T-helper 2 cell (primary cell): ENCODE measurements at places on chromosomes 7 and 10.
A peak's percentile ranks its signal among the peaks of the same experiment; 100 is the strongest.

- no peak for DNase-seq
Observed at GRCh38 chr10:69049566-69049961, 38.3 kb upstream of the SRGN start.

GRCh38 chr7:130346177-130346905 lies 1.7 kb downstream of the CPA5 start:
- DNase-seq: no peak

DNA sequence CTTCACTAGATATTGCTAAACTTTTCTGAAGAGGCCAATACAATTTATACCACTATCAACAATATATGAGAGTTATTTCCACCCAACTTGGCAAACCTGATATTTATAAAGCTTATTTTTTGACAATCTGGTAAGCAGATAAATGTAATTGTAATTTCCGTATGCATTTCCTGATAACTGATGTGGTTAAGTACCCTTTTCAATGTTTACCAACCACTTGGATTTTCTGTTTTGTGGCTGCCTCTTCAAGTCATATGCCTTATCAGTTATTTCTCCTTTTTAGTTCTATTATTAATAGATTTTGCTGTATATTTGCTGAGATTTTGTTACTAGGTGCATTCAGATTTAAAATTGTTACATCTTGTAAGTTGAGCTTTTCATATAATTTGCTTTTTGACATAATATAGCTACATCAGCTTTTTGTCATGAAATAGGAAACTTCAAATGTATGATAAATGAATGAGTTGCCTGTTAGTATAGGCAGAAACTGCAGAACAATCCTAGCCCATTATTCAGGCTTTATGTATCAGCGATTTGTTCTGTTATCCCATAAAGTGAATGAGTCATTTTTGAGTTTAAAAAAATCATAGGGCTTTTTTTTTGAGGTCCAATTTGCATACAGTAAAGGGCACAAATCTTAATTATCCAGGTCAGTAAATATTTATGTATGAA lies 11.5 kb downstream of the SGPL1 start:
- no peak for DNase-seq

DNA sequence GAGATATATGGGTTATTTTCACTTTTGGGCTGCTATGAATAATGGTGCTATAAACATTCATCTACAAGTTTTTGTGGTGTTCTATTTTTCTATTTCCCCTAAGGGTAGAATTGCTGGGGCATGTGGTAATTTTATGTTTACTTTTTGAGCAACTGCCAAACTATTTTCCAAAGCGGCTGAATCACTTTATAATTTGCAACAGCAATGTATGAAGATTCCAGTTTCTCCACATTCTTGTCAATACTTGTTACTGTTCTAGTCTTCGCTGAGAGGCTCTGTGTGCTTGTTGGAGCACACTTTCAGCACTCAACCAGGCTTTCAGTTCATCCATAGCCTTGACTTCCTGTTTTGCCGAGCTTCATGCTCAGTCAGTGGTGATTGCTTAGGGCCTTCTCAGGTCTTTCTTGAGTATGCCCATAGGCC lies 39.0 kb downstream of the ADK start:
- no peak for DNase-seq

GRCh38 chr10:7722927-7723529 lies 19.9 kb downstream of the ITIH2 start:
- no peak for DNase-seq

GRCh38 chr10:103584216-103585010 lies 90.9 kb downstream of the NEURL1 start:
- DNase-seq: peak; percentile 45

DNA sequence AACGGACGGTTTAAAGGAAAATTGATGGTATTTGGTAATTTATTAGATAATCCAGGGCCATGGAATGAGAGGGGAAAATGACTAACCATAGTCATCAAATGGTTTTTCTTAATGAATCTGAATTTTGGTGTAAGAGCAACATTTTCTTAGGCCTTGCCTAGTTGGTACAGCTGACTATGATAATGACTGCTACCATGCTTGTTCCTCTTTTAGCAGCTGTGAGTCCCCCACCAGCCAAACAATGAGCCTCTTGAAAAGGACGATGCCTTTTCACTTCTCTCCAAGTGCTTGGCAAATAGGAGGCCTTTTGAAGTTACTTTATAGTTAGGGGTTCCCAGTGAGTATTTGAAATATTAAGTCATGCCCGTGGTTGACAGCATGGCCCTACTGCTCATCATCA lies 53.0 kb downstream of the TRUB1 start:
- DNase-seq: no peak

DNA sequence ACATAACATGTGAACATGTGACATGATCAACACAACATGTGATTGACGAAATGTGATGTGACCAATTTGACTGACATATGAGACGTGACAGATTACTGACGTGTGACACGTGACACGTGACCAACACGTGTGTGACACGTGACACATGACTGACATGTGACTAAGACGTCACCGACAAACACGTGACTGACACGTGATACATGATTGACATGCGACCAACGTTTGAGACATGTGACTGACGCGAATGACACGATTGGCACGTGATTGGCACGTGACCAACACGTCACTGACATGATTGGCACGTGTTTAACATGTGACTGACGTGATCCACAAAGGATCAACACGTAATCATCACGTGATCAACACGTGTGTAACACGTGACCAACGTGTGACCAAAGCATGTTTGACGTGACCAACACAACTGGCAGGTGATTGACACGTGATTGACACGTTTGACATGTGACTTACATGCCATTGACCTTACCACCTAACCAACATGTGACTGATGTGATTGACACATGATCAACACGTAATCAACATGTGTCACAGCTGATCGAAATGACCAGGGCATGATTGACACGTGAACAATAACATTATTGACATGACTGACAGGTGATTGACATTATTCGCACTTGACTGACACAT lies 23.7 kb downstream of the CRPPA start:
- no peak for DNase-seq

- no peak for DNase-seq
Observed at GRCh38 chr7:17369691-17370426, 71.4 kb downstream of the AHR start.

GRCh38 chr10:58373442-58373827 lies 11.8 kb upstream of the TFAM start:
- DNase-seq: no peak

- DNase-seq: no peak
Observed at GRCh38 chr7:135536150-135536549, 21.6 kb upstream of the NUP205 start.

DNA sequence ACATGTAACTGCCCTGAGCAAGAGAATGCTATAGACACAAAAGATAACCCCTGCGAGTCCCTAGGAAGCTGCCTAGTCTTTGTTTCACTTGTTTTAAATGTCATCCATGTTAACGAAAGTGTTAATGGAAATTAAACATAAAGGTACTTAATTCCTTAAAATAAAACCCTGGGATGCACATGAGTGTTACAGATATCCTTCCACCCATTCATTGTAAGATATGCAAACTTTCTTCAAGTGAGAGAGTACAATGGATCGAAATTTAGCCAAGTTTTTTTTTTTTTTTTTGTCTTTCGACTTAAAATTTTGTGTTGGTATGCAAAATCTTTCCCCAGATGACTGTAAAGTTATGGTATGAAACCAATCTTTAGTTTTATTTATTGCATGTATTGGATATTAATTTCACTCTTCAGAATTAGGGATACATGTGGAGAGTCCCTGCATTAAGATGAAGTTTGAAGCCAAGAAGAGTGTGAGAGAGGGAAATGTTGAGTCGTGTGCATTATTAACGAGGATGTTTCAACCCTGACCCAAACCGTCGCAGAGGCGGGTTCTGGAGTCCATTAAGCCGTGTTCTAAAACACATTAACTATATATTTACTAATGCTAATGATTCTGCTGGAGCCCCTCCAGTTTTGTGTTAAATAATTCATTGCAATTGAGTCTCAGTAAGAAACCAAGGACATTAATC lies 1.6 kb downstream of the CDK14 start:
- DNase-seq: no peak

- DNase-seq: no peak
Observed at GRCh38 chr10:24128066-24128730, 80.7 kb upstream of the KIAA1217 start.

GRCh38 chr10:15314482-15315045 lies 56.5 kb downstream of the FAM171A1 start:
- no peak for DNase-seq

GRCh38 chr10:57962839-57963238 lies 304.9 kb downstream of the IPMK start:
- no peak for DNase-seq

GRCh38 chr10:113028456-113029440 lies 78.7 kb downstream of the TCF7L2 start:
- no peak for DNase-seq

DNA sequence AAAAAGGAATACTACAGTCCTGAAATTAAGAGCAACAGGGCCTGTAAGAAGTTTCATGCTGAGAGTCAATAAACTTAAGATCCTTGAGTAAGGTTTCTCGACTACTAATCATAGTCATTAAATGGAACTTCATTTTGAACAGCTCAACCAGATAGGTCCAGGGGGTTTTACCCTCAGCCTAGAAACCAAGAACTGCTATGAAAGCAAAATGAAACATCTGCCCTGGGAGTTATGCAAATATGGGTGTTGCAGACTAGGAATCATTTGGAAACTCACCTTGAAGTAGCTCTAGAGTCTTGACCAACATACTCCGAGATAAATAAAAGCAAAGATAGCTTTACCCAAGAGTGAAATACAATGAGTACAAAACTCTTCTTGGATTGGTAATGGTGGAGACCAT lies 128.0 kb downstream of the HGF start:
- DNase-seq: no peak

DNA sequence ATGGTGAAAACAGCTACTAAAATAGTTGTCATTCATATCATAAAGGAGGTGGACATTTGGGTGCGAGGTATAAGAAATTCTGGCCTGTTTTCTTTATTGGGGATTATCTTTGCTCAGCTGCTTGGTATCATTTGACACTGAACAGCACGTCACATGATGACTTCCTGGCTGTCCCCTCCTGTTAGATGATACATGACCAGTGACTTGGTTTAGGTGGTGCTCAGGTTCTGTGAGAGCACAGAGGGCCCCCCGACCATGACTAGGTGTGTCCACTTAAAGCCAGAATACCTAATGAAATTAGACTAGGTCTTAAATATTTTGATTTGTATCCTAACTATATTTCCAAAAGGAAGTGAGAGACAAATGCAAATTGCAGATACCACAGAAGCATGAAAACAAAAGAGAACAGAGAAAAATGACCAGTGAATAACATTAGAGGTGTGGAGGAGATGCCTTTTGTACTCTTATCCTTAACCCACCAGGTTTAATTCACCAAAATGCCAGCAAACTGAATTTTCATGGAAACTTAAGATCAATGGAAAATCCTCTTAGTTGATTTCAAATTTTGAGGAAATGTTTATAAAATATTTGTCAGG lies 50.6 kb upstream of the GJD4 start:
- no peak for DNase-seq

- DNase-seq: no peak
Observed at GRCh38 chr7:86773309-86773708, 129.6 kb downstream of the GRM3 start.

DNA sequence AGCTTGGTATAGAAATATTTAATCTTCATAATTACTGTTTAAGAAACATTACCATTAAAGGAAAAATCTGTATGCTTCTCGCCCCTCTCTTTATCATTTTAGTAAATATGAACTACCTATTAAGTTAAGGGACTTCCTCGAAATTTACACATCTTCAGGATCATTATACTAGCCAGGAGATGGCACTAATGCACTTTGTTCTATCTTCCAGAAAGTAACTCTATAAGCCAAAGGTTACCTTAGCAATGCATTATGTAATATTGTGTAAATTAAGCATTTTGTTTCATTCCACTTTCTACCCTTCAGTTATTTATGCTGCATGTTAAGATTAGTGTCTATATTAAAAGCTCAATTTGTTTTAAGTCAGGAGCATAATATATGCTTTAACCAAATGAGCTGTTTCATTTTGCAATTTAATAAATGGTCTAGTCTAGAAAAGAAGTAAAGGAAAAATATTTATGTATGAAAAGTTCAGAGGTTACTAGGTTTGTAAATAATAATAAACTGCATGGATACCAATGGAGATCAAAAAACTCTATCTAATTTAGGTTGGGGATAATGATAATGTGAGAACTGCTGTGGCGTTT lies 128.5 kb downstream of the ANKRD7 start:
- peak; percentile 13 for DNase-seq

DNA sequence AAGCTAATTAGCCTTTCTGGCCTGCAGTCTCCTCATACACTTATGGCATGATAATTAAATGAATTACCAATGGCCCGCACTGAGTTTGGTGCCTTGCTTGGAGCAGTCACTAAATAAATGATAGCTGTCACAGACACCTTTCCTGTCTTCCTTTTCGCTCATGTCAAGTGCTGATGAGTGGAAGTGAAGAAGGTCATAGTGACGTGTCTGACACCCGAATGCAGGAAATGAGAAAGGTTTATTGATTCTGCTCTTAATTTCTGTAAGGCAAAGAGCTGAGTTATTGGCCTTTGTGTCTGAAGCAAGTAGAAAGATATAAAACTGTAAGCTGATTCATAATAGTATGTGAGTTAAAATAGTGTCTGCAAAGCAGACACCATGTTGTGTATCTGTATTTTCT lies 13.2 kb upstream of the ESYT2 start:
- DNase-seq: no peak

GRCh38 chr10:97031459-97031858 lies 154.3 kb downstream of the SLIT1 start:
- DNase-seq: no peak

DNA sequence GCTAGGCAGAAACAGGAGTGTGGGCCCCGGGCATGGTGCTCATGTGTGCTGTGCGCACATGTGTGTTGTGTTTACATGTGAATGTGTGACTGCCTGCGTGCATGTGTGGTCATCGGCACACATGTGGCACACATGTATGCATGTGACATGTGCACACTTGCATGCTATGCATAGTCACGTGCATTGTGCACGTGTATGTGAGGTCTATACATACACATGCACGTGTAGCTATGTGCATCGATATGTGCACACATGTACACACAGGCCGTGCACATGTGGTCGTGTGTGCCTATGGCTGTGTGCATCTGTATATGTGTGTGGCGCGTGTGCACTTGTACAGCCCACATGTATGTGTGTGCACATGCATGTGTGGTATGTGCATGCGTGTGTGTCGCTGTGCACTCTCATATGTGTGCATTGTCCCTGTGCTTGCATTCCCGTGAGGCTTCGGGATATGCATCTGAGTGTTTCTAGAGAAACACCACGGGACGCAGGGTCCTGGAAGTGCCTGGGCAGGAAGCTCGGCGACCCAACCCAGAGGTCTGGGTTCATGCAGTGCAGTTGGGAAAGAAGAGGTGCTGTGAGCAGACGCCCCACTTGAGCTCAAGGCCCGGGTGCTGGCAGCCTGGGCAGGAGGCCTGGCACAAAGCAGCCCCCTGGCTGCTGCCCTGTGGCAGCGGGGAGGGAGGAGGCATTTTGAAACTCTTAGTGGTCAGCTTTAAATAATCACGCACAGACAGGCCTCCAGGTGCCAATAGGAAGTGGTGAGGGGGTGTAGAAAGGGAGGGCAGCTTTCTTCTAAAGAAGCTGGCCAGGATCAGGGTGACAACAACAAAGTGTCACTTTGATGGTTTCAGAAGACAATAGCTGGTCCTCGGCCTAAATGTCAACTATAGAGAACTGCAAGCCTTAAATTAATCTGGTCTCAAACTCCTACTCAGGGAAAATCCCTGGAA lies 410.0 kb upstream of the MGMT start:
- no peak for DNase-seq

GRCh38 chr7:38280000-38280399 lies 6.6 kb upstream of the TARP start:
- no peak for DNase-seq

GRCh38 chr10:77371848-77372799 lies 265.5 kb downstream of the KCNMA1 start:
- no peak for DNase-seq
